ENCODE measurements at places on chromosomes 11 and 22. TPM values are rescaled to one million over a fixed set of nuclear protein-coding genes. Genes with fewer than 3 reads are reported as not detected.
A peak's percentile ranks its signal among the peaks of the same experiment; 100 is the strongest.

Gene DNAJB7
- total RNA-seq = not detected

Gene GLB1L2
- 11.5 TPM for total RNA-seq

Gene TCIRG1
- 135 TPM for total RNA-seq

Gene OR5B21
- not detected for total RNA-seq

Gene CSNK2A3
- 1.0 TPM for total RNA-seq

Gene RFPL3
- not detected for total RNA-seq

Gene LDHA
- total RNA-seq = 515 TPM

Gene RIMBP3C
- total RNA-seq = not detected

Gene UCP2
- 82.4 TPM for total RNA-seq

Gene OR51B5
- total RNA-seq = 2.3 TPM

Gene ENDOD1
- total RNA-seq = 48.7 TPM

- no peak for DNase-seq
These were observed 968.0 kb downstream of the OPCML start for GRCh38 chr11:132564091-132564885.

DNA sequence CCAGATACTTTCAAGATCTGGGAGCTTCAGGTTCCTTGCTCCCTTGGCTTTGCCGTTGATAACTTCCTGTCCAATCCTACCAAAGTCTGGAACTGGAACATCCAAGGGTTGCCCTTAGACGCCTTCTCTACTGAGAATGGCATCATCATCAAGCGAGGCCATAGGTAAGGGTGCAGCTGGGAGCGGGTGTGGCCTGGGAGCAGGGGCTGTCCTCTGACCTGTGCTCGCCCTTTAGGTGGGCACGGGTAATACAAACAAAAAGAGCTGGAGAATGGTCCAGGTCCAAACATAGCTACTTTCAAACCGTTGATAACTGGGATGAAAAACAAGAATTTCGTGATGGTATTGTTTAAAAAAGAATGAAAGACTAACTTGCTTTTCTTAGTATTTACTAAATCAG lies 25.0 kb downstream of the CASP12 start:
- no peak for DNase-seq

- no peak for DNase-seq
These were observed 5.0 kb downstream of the PRDX5 start for GRCh38 chr11:64322925-64323260.

DNA sequence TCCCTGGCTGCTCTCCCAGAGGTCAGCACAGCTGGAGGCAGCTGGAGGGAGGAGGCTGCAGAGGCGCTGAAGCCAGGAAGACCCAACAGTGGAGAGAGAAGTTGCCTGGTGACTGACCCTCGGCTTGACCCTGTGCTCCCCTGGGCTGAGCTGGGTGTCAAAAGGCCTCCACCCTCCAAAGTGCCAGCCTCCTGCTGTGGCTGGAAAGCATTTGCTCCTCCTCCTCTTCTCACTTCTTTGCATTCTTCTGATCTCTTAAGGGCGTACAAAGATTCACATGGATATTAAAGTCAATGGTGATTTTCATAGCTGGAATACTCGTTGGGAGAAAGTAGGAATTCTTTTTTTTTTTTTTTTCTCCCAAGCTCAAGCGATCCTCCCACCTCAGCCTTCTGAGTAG lies 91.7 kb downstream of the MED15 start:
- DNase-seq = no peak

DNA sequence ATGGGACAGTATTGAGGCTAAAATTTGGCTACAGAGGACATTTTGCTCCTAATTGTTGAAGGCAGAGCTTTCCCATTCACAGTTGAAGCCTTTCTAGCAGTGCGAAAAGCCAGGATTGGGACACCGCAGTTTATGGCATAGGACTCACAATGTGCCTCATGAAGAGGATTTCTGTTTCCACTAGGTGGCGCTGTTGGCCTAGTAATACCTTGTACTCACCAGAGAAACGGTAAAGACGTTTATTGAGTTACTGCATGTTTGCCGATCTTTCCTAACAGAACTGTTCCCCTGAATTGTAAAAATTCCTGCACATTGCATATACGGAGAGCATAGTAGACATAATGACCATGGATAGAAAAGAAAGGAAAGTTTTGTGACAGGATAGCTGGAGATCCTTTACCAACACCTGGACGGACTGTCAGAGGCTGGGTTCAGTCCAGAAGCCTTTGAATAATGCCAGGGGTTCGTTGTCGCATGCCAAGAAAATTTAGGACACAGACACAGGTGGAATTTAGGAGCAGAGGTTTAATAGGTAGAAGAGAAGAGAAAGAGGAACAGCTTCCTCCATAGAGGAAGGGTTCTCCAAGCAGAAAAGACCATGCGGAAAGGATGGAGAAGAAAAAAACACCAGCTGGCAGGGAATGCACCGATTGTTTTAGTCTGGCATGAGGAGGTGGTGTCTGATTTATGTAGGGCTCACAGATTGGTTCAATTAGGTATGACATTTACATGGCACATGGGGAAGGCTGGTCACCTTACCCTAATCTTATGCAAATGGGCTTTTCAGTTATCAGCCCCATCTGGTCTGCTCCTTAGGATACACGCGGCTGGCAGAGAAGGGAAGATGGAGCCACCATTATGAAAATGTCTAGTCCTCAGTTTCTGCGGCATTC lies 10.8 kb upstream of the OR51D1 start:
- DNase-seq = no peak

DNA sequence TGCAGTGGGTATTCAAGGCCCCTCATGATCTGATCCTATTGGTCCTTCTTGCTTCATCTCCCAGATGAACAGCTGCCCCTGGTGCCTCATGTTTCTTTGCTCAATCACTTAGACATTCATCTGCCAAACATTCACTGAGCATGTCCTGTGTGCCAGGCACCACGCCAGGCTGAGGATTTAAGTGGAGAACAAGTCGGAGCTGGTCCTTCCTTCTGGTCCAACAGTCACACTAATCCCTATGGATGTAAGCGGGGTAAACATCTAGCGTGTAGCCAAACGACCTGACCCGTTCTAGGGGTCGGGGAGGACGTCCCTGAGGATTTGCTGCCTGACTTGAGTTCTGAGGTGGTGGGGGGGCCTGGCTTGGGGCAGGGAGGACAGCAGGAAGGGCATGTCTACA lies 21.9 kb downstream of the ZMAT5 start:
- DNase-seq = peak; percentile 57

DNA sequence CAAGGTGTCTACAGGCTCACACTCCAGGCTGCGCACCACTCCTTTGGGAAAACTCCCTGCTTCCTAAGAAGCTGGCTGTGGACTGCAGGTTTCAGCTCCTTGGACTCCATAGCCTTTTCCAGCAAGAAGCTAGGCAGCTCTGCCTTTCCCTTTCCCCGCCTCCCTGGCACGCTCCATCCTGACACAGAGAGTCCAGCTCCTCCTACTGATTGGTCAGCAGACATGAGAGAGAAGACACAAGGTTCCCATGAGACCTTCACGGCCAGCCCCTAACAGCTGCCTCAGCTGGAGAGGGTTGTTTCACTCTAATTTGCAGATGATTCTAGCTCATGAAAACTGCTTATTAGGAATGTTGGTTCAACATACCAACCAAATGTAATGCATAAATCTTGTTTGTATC lies 27.6 kb downstream of the TENM4 start:
- peak; percentile 46 for DNase-seq

- no peak for DNase-seq
These were observed 50.4 kb downstream of the TENM4 start for GRCh38 chr11:79390477-79390876.

DNA sequence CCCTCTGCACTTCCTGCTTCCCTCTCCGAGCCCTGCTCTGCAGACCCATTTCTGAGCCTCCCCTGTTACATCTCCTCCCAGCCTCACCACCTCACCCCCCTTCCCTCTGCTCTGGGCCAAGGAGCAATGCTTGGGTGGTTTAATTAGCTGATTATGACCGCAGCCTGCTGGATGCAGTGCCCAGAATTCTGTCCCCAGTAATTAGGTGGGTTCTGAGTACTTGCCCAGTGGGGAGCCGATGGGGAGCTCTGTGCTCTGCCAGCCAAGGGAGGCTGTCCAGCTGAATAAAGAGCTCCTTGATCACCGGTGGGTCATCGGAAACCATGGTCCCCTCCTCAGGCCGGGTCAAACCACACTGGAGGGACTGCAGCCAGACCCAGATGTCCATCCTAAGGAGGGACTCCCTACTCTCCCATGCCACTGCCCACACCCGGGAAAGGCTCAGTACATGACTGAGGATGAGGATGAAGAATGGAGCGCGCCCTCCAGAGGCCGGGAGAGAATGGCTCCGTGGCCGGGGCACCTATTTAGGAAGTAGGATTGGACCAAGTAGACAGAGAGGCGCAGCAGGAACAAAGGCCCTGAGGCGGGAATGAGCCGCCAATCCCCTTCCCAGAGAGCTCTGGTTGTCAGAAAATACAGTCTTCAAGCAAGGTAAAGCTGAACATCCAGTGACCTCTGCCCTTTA lies 9.1 kb downstream of the ARRB1 start:
- no peak for DNase-seq

DNA sequence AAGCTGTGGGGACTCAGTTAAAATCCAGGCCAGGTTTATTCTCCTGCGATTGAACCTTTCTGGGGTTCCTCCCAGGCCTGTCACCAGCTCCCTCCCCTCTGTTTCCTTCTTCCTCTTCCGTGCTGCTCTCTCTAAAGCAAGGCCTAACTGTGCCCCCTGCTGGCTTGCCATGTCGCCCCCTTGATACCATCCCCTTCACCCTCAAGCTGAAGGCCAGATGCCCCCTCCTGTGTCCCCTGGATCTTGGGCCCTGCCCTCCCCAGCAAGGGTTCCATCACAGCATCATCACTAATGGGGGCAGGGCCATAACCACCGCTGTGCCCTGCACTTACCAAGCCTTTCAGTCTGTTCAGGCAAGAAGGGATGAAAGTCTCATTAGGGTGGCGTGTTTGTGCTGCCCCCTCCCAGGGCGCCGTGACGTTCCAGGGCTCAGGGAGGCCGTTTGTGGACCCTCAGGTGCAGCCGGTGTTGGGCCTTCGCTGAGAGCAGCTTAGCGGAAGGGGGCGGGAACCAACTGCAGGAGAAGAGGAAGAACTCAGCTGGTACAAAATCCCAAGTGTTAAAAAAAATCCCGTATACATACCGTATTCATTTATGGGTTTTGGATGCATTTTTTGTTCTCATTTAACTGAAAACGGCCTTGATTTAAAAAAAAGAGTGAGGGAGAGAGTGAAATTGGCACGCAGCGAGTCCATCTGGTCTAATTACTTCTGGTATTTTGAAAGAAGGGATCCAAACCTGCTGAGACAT lies 69.9 kb downstream of the MPPED1 start:
- DNase-seq = no peak

- DNase-seq = no peak
These were observed 194.3 kb downstream of the KIF18A start for GRCh38 chr11:27913650-27914049.

- DNase-seq = no peak
These were observed at the start of gene PPP6R3 for GRCh38 chr11:68460741-68461574. Gene PPP6R3, plus strand, starts transcription at chr11:68460752. Its CDS starts 76,913 bp downstream, at chr11:68537665.

- no peak for DNase-seq
These were observed 29.9 kb downstream of the MS4A2 start for GRCh38 chr11:60118338-60118737.

DNA sequence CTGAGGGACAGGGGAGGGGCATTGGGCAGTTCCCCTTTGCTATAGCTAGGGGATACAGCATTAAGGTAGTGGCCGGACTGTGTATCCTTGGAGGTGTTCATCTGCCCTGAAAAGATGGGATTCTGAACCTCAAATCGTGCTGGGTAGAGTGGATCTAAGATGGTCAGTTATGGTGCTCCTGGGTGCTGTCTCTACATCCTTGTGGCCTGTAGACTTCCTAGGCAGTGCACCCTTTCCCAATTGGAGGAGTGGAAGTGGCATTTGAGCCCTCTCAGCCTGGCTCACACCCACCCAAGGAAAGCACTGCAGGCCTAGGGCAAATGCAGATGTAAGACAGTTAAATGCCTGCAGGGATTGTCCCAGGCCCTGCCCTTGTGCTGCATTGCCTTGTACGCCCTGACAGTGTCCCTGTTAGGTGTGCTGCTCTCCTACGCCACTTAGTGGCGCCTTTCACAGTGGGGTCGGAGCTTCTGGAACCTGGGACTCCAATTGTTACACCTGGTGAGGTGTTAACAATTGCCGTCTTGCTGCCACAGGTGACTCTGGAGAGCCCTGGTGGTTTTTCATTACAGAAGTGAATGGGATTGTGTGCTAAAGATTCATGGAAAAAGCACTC lies 35.0 kb downstream of the PPFIBP2 start:
- DNase-seq = no peak

- DNase-seq = no peak
These were observed 204.0 kb downstream of the BRD1 start for GRCh38 chr22:49623715-49624114.

GRCh38 chr11:126703662-126704061 lies 296.9 kb downstream of the KIRREL3 start:
- no peak for DNase-seq

GRCh38 chr22:22087854-22088657 lies 105.5 kb upstream of the TOP3B start:
- no peak for DNase-seq

DNA sequence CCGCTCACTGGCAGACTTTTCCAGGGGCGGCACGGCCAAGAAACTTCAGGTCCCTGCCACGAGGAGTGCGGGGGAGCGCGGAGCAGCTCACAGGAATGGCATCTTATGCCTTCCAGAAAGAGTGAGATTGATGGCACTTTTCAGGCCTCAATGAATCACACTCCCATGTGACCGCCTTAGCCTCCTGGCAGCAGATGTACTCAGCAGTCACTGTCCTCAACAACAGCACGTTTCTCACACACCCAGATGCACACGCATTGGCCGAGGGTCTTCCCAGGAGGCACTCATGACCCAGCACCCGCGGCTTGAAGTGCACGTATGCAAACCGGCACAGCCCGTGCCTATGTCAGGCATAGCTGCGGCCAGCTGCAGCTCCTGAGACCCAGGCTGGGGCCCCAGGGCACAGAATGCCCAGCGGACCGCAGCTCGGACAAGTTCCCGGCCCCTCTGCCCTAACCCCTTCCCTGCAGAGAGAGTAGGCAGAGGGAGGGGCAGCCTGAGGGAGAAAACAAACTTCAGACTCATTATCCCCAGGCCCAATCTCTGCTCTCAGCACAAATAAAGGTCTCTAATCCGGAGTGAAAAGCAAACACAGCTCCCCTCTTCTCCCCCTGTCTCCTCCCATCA lies 48.3 kb downstream of the RPUSD4 start:
- DNase-seq = no peak

- DNase-seq = no peak
These were observed 3.4 kb downstream of the YPEL4 start for GRCh38 chr11:57646194-57646798.

GRCh38 chr11:119545978-119546915 lies 123.3 kb upstream of the THY1 start:
- DNase-seq = no peak

GRCh38 chr11:6650980-6651379 lies 4.6 kb downstream of the DCHS1 start:
- no peak for DNase-seq

Measured in breast epithelium (tissue), 4 donors.